ENCODE measurements at places on chromosomes 6 and 20.

GRCh38 chr20:64244281-64244805 is 11.2 kb upstream of the PCMTD2 start:
- DNase-seq = no peak

DNA sequence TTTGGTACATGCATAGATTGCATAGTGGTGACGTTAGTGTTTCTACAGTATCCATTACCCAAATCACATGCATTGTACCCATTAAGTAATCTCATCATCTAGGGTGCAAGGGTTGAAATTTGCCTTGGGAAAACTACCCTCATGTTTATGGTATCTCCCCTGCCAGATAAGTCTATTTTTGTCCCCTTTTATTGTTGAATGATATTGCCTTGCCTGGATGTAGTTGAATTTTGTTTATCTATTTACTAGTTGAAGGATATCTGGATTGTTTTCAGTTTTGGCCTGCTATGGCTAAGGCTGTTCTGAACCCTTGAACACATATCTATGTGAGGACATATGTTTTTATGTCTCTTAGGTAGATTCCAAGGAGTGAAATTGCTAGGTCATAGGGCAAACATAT is 13.4 kb downstream of the HLA-DRB1 start:
- no peak for DNase-seq

DNA sequence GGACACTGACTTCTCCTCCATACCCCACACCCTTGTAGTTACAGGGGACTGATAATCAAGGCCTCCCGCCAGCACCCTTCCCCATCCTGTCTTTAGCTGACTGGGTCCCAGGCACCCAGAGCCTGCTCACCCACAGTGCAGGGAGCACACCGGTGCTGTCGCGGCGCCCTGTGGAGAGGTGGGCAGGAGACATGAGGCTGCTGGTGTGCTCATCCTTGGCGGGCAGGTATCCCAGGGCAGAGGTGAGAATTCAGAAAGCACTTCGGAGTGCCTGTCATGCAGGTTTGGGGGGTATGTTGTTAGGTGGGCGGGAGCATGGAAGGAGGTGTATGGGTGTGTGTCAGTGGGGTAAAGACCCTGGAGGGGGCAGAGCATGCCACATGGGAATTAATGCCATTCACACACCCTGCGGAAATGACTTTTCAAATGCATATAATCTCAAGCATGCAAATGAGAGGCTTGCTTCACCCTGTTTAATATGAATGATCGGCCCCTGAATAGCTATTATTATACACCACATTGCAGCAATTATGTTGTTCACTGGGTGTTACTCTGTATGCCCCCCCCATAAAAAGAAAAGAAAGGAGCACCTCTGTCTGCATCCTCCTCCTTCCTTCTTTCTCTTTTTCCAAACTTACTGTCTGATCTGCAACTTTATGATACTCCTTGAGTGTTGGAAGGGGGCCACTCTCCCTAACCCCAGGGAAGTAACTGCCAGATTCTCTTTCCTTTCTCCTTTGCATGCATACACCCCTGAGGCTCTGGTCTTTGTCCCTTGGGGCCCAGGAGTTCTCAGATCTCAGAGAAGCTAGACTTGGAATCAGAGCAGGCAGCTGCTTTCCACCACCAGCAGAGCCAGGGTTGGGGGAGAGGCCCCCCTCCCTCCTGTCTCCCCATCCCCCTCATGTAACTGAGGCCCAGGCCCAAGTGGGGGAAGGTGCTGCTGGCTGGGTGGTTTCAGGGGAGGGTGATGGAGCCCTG is 16.0 kb downstream of the FOXP4 start:
- no peak for DNase-seq

DNA sequence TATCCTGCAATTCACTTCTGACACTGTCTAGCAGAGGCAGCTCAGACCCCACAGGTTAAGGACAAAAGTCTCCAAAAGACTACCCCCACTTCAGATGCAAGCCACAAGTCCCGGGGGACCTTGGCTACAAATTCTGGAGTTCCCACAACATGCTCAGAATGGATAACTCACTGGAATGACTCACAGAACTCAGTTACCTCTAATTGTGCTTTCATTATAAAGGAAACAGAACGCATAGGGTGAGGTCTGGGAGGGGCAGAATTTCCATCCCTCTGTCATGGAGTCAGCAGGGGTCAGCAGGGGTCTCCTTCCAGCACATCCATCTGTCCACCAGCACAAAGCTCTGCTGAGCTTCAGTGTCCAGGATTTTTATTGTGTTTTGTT is 184.2 kb downstream of the CDH4 start:
- DNase-seq = no peak

DNA sequence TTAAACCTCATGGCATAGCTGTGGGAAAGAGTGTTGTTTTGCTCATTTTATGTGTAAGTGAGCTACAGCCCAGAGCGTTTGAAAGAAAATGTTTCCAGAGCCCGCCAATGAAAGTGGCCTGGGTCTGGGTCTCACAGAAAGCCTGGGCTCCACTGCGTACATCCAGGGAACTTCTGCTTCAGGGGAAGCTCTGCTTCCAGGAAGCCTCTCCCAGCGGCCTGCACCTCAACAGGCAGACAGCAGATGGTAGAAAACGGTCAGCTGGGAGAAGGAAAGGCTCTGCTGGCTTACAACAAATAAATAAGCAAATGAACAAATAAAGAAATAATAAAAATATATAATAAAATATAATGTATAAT is 270.5 kb upstream of the SUPT3H start:
- no peak for DNase-seq

DNA sequence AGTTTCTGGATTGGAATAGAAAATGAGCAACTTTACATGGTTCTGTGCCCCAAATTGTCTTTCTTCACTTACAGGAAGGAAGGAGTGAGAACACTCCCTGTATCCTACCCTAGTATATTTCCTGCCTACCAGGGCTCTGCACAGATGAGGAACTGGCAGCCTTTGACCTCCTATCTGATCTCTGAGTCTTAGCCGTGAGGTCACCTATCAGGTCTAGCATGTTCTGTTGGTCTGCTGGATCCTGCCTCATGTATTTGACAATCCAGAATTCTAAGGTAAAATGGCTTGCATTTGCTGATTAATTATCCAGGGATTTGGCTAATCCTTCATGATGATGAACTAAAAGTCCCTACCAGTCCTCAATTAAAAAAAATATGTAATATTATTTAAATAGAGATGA is 35.0 kb upstream of the TRAM2 start:
- no peak for DNase-seq

DNA sequence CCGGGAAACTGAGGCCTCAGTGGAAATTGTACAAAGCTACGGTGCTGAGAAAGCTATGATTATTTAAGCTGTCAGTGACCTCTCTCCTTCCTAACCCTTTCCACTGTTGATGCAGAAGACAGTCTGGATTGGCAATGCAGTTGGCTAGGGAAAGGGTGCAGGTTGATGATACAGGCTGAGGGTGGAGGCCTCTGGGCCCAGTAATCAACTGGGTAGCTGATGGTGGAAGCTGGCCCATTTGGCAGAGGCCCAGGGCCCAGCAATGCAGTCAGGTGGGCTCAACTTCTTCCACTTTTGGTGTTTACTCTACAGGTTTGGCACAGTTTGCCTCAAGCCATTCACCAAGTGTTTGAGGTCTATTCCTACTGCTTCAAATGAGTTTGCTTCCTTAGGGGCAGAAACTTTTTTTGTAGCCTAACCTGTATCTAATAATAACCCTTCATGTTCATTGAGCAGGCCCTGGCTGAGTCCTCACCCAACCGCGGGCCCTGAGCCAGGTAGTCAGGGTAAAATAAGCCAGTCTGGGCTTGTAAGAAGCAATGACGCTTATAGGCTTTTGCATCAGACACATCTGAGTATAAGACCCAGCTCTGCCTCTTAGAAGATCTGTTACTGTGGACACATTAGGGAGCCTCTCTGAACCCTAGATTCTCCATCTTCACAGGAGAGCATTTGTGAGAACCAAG is 12.1 kb downstream of the BCL2L1 start:
- no peak for DNase-seq

DNA sequence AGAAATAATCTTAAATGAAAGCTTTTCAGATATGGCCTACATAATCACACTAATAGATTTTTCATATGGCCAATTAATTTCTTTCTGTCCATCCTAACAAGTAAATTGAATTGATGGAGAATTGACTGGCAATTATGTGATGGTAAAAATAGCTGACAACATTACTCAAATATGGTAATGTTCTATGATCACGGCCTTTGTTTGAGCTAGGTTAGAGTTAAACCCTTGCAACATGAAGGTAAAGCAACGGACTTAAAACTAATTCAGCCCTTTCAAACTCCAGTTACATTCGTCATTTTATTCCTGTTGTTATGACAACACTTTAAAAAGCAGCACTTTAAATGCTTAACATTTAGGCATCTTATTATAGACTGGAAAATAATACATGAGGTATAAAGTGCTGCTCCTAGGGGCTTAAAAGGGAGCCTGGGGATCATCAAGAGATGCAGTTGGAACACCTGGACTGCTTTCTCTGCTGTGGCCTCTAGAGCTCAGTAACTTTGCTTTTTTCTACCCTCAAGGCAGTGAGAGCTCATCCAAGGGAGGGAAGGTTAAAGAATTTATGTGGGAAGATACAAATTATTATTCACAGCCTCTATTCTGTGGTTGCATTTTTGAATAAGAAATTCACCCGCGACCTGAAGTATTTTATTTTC is 46.9 kb downstream of the RIPOR2 start:
- no peak for DNase-seq

Data from stimulated activated CD4-positive, alpha-beta T cell treated with anti-CD3 and anti-CD28 coated beads, Interleukin-12 subunit alpha, Interleukin-12 subunit beta, amount 100 ng/mL, for 48 hours (primary cell).